GM12864 (cell line): ENCODE measurements at places on chromosomes 6 and 20.

DNA sequence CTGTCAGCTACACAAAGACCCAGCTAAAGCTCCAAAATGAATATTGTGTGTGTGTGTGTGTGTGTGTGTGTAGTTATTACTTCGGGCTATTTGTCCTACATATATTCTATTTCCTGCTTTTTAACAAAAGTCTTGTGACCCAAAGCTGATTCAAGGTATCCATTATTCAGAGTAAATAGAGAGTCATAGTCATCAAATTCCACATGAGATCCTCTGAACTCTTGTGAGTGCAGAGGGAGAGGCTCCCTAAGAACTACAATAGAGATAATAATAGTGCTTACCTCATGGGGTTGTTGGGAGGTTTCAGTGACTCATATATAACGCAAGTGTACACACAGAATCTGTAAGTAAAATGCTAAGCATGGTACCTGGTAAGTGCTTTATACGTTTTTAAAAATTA is 95.6 kb upstream of the SHLD1 start:
- no peak for DNase-seq

DNA sequence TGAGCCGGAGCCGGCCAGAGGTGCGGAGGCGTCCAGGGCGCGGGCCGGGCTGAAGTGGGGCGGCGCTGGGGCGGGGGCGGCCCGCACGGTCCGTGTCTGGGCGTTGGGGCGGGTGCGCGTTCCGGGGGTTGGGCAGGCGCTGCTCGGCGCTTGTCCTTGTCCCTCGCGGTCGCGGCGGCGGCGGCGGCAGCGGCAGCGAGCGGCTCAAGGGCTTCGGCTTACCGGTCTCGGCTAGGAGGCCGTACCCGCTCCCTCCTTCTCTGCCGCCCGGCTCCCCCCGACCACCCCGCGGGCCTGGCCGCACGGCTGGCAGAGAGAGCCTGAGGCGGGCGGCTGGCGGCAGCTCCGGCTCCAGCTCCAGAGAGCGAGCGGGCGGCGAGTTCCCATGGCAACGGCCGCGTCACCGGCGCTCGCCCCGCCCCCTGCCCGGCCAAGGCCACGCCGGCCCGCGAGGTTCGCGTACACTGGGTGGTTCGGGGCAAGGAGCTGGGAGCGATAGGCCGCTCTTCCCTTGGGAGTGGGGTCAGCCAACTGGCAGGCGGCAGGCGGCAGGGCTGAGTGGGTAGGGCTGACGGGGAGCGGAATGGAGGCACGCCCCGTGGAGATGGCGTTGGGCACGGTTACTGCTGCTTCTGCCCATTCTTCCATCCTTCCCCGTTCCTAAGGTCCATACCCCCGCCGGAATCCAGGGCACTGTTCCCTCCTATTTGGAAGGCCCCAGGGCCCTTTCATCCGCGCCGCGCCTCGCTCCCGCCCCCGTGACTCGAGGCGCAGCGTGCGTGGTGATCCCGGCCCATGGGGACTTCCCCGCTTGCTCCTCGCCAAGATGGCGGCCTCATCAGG is at the start of gene LRRC73:
Gene LRRC73 (minus strand): TSS at position 363 of the 843 bp plus-strand sequence. CDS start 561 bp downstream, outside the sequence.
- no peak for DNase-seq

- DNase-seq = no peak
Observed at GRCh38 chr6:148451690-148452089, 109.1 kb downstream of the SASH1 start.

GRCh38 chr6:56364827-56365339 is 117.5 kb upstream of the COL21A1 start:
- no peak for DNase-seq

DNA sequence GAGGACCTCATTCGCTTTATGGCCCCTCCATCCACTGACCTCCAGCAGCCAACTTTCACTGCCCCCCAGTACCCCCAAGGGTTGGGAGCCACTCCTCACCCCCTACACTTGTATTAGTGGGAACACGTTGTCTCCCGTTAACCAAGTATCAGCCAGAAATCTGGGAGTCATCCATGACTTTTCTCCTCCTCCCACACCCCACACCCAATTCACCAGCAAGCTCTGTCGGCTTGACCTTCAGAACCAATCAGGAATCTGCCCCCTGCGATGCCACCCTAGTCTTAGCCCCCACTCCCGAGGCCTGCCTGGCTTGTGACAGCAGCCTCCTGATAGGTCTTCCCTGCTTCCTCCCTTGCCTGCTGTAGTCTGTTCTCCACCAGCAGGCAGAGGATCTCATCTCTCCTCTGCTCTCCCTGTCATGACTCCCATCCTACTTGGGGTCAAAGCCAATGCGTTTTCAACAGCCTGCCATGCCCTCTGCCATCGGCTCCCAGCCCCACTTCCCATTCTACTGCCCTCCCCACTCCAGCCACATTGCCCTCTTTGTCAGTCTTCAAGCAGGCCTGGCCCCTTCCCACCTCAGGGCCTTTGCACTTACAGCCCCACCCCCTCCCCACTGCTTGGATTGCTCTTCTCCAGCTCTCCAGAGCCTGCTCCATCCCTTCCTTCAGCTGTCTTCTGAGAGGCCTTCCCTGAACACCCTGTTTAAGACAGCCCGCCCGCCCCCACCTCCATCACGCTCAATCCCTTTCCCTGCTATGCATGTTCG is 19.4 kb downstream of the MDGA1 start:
- no peak for DNase-seq

DNA sequence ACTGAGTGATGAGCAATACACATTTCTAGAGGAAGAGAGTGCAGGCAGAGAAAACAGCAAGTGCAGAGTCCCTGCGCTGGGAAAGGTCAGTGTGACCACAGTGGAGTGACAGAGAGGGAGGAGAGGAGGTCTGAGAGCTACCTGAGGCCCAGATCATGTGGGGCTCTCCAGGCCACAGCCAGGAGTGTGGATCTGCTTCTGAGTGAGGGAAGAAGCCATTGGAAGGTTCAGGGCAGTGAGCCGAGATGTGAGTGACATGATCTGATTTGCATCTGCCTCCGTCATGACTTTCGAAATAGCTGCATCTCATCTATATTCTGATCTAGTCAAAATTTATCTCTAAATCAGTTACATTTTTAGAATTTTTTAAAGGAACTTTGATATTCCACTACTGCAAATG is 367.1 kb downstream of the PREX1 start:
- DNase-seq = no peak

DNA sequence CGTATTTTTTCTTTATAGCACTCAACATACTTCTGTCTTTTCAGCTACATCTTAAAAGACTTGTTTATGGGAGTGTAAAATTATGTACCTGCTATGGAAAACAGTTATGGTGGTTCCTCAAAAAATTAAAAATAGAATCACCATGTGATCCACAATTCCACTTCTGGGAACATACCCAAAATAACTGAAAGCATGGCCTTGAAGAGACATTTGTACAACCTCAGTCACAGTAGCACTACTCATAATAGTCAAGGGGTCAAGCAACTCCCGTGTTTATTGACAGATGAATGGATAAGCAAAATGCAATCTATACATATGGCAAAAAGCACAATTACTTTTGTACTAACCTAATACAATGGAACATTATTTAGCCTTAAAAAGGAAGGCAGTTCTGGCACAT is 74.5 kb downstream of the METTL24 start:
- no peak for DNase-seq

DNA sequence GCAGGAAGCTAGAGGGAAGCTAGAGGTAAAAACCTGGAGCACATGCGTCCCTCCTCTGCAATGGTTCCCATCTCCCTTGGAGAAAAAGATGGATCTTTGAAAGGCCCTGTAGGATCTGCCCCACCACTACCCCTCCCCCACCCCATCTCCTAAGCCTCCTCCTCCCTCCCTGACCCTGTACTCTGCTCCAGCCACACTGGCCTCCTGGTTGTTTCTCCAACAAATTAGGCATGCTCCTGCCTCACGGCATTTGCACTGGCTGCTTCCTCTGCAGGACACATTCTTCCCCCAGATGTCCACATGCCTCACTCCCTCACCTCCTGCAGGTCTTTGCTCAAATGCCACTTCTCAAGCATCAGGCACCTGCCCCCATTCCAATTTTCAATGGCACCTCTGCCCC is 45.5 kb downstream of the UBE2V1 start:
- DNase-seq = no peak

GRCh38 chr6:138526822-138527235 is 27.5 kb upstream of the NHSL1 start:
- no peak for DNase-seq

DNA sequence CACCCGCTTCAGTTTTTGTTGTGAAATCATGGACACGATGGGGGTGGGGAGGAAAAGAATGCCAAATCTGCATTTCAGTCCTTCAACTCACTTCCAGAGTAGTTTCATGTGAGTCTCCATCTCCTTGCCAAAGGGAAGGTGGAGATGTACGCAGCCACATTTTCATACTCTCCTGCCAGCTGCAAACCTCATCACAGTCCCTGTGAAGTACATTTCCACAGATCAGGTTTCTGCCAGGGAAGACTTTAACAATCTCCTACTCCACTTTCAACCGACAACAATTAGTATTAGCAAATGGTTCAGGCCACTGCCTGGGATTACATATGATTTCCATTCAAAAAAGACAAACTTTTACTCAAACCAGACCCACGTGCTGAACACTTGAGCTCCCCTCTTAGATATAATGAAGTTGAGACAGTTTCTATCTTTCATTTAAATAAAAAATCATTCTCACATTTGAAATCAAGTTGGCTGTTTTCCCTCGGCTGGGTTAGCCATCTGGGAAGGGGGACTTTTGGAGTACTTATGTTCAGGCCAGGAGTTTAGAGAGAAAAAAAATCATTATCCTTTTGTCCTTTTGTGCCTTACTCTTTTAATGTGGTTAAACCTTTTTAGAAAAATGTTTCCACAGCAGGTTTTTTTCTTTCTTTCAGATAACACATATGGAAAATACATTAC is 51.0 kb upstream of the CEP162 start:
- no peak for DNase-seq

DNA sequence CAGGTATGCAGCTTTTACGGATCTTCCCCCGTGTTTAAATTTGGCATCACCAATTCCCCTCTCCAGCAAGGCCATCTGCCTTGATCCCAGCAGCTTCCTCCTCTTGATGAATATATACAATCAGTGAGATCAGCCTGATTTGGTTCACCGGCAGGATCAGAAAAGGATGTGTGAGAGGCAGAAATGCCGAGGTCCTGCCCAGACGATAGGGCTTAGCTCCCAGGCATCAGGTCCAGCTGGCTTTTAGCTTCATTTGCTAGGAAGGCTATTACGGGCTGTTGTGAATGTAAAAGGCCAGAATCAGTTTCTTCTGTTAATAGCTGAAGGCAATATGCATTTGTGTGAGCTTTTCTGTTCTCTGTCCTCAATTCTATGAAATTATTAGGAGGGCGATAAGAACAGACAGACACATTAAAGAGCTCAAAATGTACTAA is 372.8 kb downstream of the BTBD9 start:
- no peak for DNase-seq

- DNase-seq = no peak
Observed at GRCh38 chr6:105397987-105398386, 4.9 kb downstream of the PREP start.

- DNase-seq = no peak
Observed at GRCh38 chr6:46484081-46484820, 7.0 kb downstream of the RCAN2 start.

DNA sequence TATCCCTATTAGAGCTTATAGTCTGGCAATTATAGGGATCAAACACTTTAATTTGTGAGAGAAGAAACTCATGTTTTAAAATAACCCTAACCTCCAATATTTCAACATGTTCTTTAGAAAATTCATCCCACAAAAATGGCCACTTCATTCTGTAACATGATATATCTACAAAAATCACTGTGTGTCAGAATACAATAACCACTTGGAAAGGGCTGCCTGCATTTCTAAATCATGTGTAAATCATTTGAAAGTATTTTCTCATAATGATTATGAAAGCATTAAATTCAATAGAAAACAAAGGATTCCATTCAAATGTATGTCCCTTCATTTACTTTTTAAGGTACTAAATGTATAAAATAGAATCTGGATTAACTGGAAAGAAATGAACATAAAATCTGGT is 101.4 kb upstream of the NHSL1 start:
- no peak for DNase-seq

DNA sequence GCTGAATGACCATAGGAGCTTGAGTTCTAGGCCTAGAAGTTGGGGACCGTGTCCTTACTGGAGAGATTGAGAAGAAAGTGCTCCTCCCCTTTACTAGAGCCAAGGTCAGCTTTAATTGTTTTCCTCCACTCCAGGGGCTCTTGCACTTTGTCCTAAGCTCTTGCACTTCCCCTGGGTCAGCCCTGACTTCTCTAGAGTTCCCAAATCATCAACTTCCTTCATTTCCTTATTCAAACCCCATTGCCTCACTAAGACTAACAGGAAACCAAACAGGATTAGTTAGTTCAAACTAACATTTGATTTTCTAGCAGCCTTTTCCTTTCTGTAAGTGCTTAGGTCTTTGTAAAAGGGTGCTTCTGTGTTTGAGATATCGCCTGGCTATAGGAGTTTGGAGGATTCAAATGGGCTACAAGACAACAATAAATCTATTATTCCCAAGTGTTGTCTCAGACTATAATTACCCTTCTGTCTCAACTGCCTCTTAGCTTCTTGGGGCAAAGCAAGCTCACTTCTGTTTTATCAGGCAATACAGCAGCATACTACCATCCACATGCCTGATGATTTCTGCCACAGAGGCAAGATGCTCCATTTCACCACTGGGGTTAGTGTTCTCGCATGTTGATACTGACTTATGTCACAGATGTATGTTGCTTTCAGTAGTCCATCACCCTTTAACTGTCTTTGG is 12.8 kb upstream of the DTNBP1 start:
- no peak for DNase-seq

GRCh38 chr6:132892929-132893771 is 78.8 kb downstream of the RPS12 start:
- no peak for DNase-seq

DNA sequence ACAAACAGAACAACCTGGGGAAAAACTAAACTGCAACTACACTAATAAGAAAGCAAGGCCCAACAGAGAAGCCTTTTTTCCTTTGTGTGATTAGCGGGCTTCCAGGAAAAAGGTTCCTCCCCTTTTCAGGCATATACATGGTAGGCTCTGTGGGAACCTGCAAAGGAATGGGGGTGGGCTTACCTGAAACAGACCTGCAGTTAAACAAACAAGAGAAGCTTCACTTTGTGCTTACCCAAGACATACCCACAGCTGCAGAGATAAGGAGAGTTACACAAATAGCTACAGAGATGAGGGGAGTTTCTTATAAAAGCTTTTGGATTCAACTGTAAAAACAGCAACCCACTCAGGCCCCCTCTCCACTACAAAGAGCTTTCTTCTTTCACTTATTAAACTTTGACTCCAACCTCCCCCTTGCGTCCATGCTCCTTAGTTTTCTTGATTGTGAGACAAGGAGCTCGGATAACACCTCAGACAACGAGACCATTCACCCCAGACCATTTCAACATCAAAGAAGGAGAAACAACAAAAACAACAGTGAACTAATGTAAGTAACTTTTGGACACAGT is 30.9 kb downstream of the RNF146 start:
- DNase-seq = no peak

GRCh38 chr6:107695061-107695720 is 128.9 kb downstream of the SCML4 start:
- no peak for DNase-seq
